Activated CD8-positive, alpha-beta memory T cell treated with anti-CD3 and anti-CD28 coated beads for 4 hours (primary cell): ENCODE measurements at places on chromosomes 16 and 17.

GRCh38 chr16:6687593-6687992 lies 645.1 kb upstream of the RBFOX1 start:
- DNase-seq: no peak

DNA sequence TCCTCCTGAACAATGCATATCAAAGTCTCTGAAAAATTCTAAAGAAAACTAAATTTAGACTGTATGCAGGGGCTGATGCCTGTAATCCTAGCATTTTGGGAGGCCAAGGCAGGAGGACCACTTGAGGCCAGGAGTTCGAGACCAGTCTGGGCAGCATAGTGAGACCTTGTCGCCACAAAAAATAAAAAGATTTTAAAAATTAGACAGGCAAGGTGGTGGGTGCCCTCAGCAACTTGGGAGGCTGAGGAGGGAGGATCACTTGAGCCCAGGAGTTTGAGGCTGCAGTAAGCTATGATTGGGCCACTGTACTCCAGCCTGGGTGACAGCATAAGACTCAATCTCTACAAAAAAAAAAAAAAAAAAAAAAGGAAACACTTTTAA lies 30.1 kb upstream of the MMD start:
- DNase-seq: no peak

DNA sequence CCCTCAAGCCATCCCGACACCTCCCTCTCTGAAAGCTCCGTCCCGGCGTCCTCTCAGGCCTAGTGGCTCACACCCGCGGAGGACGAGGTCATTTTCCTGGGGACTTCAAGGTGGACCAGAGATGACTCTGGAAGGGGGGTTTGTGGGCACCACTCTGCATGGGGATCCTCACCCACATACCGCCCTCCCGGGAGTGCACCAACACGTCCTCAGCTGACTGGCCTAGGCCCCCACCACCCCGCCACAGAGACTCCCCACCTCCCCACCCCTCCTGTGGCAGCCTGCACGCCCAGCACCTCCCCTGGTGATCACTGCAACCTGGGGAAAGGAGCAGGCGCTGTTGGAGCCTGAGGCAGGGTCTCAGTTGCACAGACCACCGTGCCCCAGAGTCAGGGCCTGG lies 2.4 kb upstream of the SOX8 start:
- no peak for DNase-seq

DNA sequence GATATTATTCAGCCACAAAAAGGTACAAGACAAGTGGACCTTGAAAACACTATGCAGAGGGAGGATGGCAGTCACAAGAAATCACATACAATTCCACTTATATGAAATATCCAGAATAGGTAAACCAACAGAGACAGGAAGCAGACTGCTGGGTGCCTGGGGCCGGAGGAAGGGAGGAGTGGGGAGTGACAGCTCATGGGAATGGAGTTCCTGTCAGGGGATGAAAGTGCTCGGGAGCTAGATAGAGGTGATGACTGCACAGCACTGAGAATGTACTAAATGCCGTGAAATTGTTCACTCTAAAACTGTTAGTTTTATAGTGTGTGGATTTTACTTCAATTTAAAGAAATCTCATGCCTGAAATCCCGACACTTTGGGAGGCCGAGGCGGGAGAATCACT lies 74.2 kb upstream of the MED9 start:
- no peak for DNase-seq
